T-helper 17 cell (primary cell): ENCODE measurements at places on chromosomes 3 and 15.

- no peak for DNase-seq
Measured at GRCh38 chr3:188239035-188239434, 85.1 kb downstream of the LPP start.

- DNase-seq: no peak
Measured at GRCh38 chr3:66991459-66991858, 6.6 kb upstream of the KBTBD8 start.

DNA sequence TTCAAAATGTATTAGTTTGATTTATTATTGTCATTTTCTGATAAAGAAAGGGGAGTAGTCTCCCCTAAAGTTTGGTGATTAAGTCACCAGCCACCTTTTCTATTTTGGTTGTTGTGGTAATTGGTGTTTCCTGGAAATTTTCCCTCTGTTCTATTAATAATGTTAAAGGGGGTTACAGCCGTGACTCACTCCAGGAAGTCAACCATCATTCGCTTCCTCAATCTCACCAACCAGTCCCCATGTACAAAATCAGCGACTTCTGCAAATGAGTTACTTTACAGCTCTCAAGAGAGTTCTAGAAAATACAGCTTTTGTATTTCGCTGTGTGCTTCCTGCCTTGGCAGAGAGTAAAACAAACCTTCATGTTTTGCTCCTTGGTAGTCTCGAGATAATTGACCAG is 285.1 kb downstream of the LPP start:
- no peak for DNase-seq

DNA sequence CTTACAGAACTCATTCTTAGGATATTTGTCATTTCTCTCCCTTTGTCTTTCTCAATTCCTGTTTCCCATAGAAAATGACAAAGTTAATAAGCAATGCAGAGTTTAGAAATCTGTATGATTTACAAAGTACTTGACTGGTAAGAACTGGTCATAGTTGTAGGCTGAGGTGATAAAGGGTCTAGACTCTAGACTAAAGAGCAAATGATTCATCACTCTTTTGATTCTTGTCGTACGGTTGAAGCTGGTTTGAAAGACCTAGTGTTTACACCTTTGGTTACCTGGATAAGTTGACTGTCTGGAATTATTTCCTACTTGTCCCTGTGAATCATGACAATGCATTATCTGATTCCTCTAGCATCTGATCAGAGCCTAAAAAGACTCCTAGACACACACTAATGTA is 58.9 kb upstream of the TP63 start:
- DNase-seq: no peak

GRCh38 chr3:58617338-58617761 is 40.2 kb upstream of the FAM107A start:
- no peak for DNase-seq

DNA sequence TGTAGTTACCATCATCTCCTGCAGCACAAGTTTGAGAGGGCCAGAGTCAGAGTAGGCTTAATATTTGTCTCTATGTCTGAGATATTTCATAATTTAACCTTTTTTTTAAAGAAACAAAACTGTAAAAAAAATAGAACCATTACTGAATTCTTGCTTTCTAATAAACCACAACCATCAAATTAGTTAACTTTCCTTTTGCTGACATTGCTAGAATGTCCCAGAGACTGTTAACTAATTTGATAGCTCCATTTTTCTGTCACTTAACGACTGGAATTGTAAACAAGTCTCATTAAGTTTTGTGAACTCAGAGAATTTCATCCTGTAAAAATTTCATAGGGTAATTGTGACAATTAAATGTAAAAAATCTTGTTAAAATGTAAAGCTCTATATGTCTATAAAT is 35.6 kb downstream of the IMPG2 start:
- DNase-seq: no peak

GRCh38 chr3:174315225-174315624 is 543.9 kb upstream of the NAALADL2 start:
- no peak for DNase-seq

GRCh38 chr3:43217633-43218032 is 68.7 kb upstream of the SNRK start:
- DNase-seq: no peak

- DNase-seq: no peak
Measured at GRCh38 chr15:78389322-78389721, 48.7 kb upstream of the IREB2 start.

- no peak for DNase-seq
Measured at GRCh38 chr15:66269326-66270090, 16.0 kb upstream of the MEGF11 start.

DNA sequence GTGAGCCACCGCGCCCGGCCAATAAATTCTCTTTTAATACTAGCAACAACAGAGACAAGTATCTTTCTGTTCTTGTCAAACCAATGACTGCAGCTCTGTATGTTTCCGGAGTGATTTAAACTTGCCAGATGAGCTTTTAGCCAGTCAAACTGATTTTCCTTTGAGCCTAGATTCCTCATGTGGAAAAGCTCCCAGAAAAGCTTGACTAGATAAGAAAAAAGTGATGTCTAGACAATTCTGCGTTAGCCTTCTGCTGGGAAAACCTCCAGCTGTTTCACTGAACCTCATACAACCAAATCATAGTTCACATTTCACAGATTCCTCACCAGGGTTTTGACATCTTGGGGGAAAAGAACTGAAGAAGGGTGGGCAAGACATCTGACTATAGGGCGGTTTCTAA is 78.6 kb downstream of the MAGI1 start:
- no peak for DNase-seq

DNA sequence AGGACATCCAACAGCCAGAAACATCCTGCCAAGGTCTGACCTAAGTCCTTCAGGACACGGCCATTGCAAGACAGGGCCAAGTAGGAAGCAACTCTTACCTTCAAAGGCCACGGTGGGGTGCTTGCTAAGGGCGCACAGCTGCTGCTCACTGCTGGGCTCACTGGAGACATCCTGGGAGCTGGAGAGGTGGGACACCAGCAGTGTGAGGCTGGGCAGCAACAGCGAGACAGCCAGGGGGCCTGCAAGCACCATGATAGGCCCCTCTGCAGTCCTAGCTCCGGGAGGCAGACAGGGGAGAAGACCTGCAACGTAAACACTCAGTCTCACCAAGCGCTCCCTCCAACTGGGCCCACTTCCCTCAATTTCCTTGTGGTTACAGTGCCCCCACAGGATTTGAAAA is 79.2 kb downstream of the SEMA5B start:
- no peak for DNase-seq

GRCh38 chr15:65431731-65432130 is 9.0 kb upstream of the IGDCC4 start:
- DNase-seq: no peak

DNA sequence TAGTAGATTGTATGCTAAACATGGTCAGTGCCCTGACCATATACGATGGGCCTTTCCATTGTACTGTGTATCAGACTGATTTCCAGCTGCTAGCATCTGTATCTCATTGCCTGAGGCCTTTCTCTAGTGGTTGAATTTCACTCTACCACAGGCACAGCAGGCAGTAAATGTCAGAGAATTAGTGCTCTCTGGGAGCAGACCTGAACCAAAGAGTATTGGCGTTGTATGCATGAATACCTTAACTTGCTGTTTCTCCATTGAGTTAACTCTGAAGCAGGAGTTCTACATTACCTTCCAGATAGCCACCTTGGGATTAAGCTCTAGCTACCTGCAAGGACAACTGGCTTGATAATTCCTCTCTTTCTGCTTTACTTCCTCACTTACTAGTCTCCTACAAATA is 439.2 kb upstream of the EPHA3 start:
- DNase-seq: no peak

DNA sequence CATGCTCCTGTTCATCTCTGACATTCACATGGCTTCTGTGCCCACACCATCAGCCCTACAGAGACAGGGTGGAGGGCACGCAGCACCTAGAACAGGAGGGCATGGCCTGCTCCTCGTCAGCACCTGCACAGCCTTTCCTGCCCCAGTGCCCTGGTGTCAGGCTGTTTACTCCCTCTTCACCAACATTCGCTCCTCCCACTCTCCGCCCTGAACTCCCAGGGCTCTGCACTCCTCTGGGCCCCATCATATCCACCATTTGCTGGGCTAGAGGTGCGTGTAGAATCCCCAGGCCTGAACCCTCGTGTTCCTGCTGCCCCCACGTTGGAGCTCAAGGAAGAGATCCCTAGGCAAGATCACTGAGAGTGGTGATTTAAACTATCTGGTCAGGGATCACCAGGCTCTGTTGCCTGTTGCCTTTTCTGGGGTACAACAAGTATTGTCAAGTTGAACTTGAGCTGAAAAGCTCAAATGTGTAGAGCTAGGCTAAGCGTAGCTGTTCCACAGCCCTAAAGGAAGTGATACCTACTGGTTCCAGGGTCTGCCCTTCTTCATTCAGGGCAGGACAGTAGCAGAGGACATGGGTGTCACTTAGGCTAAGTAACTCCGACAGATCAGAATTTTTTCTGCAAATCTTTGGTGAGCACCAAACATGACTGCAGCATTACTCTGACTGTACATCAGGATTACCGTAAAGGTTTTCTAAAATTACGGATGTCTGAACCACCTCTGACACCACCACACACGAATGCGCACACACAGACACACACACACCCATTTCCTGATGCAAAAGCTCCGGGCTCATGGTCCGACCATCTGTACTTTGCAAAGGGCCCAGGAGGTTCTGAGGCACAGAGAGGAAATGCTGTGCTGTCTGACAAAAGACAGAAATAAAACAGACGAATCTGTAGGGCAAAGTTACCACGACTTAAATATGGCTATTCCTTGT is 43.7 kb upstream of the GNB5 start:
- DNase-seq: no peak

DNA sequence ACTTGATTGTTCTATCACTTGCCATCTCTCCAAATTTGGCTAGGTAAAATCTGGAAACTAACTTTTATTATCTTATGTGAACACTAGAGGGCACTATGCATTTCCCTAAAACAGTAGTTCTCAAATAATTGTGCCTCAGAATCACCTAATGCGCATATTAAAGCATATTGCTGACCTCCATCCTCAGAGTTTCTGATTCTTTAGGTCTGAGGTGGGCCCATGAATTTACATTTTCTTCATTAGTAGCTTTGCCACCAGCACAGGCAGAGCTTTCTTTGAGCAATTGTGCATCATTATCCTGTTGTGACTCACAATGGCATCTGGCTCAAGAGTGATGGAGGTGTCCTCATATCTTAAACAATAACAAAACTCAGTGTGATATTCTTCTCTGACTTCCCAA is 17.5 kb upstream of the BCHE start:
- no peak for DNase-seq

DNA sequence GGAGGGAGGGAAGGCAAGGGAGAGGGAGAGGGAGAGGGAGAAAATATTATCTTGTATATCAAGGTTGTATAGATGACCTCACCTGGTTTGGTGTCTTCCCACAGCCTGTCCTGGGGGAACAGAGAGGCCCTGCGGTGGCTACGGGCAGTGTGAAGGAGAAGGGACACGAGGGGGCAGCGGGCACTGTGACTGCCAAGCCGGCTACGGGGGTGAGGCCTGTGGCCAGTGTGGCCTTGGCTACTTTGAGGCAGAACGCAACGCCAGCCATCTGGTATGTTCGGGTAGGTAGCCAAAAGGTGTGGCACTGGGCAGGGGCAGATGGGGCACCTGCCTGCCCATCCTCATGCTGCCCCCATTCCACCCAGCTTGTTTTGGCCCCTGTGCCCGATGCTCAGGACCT is 7.1 kb downstream of the CRELD1 start:
- no peak for DNase-seq

DNA sequence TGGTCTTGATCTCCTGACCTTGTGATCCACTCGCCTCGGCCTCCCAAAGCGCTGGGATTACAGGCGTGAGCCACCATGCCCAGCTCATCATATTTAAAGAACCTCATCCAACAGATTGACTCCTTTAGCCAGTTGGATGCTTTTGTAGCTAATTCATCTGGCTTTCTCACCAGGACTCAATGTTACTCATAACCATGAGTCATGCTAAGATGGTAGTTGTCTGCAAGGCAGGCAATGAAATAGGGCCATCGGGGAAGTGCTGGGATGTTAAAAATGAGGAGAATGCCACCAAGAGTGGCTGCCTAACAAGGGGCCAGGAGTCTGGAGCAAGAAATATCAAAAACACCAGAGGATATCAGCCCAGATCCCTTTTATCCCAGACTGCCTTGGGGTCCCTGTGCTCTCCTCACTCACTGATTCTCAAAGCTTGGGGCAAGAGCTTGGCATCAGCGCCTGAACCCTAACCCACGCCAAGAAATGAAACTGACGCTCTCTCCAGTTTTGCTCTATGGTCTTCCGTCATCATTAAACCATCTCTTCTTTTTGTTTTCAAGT is 7.4 kb upstream of the PCOLCE2 start:
- DNase-seq: no peak

GRCh38 chr15:76998663-76999285 is 3.8 kb downstream of the PSTPIP1 start:
- no peak for DNase-seq

- no peak for DNase-seq
Measured at GRCh38 chr15:25054329-25054728, 99.5 kb downstream of the SNRPN start.

DNA sequence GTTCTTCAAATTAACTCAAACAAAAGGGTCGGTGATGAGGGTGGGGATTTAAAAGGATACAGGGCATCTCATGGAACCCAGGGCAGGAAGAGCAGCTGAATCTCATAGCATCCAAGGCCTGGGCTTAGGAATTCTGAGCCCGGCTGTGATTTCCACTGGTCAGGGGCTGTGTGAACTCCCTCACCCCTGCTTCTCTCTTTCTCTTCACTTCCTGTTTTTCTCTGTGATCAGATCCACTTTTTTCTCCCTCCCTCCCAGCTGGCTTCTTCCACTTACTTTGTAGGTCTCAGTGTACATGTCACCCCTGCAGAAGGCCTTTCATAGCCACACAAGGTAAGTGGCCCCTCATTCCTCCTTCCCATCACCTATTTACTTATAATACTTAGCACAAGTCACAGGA is 68.2 kb upstream of the CORO2B start:
- no peak for DNase-seq

- no peak for DNase-seq
Measured at GRCh38 chr3:160693191-160693590, 16.2 kb downstream of the ARL14 start.

GRCh38 chr15:60374209-60374608 is 23.6 kb downstream of the ANXA2 start:
- no peak for DNase-seq

DNA sequence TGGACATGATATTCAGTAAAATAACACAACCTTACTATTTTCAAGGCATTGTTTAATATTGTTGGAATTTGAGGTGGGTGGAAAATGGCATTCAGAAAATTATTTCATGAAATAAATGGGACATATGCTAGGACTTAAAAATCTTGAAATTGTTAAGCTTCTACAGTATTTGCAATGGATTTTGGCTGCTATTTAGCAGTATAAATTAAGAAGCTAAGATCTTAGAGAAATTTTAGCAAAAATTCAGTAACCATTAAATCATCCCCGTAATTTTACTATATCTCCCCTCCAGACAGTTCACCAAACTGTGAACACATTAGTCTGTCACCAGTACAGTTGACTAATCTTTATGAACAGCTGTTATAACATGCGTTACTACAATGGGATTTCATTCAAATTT is 8.2 kb downstream of the DIPK2A start:
- DNase-seq: no peak

- no peak for DNase-seq
Measured at GRCh38 chr3:5022187-5022965, 43.1 kb downstream of the BHLHE40 start.

GRCh38 chr15:51401872-51402517 is 60.5 kb downstream of the GLDN start:
- no peak for DNase-seq

GRCh38 chr15:73922186-73923151 is 3.8 kb upstream of the LOXL1 start:
- no peak for DNase-seq
